Activated CD8-positive, alpha-beta memory T cell treated with anti-CD3 and anti-CD28 coated beads for 4 hours (primary cell): ENCODE measurements at places on chromosomes 2 and 18.

- no peak for DNase-seq
Measured at GRCh38 chr2:54834721-54835120, 111.3 kb downstream of the EML6 start.

DNA sequence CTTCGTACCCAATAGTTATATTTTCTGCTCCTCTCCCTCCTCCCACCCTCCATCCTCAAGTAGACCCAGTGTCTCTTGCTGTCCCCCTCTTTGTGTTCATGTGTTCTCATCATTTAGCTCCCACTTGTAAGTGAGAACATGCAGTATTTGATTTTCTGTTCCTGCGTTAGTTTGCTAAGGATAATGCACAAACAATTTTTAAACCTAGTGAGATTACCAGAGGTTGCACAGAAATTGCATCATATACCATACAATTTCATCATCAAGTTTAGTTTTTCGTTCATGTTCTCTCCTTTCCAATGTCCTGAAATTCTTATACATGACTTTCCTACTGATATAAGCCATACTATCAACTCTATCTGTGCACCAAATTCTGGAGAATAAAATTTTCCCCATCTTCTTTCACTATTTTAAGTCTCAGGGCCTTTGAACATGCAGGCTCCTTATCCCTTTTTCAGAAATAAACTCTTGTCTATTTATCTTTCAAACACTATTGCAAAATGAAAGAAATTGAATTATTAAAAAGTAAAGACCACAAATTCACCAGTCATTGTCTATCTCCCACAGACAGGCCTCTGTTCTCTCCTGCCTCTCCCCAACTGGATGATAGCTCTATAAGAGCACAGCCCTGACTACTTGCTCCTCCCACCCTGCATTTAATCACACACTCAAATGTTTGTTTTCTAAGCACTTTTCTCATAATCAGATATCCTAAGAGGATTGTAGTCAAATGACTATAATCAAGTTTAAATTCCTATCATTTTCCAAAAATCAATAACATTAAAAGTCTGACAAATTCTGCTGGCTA, 27.2 kb upstream of the B4GALT6 start:
- DNase-seq = no peak

- DNase-seq = no peak
Measured at GRCh38 chr2:145815933-145816332, 1296.0 kb upstream of the ZEB2 start.

DNA sequence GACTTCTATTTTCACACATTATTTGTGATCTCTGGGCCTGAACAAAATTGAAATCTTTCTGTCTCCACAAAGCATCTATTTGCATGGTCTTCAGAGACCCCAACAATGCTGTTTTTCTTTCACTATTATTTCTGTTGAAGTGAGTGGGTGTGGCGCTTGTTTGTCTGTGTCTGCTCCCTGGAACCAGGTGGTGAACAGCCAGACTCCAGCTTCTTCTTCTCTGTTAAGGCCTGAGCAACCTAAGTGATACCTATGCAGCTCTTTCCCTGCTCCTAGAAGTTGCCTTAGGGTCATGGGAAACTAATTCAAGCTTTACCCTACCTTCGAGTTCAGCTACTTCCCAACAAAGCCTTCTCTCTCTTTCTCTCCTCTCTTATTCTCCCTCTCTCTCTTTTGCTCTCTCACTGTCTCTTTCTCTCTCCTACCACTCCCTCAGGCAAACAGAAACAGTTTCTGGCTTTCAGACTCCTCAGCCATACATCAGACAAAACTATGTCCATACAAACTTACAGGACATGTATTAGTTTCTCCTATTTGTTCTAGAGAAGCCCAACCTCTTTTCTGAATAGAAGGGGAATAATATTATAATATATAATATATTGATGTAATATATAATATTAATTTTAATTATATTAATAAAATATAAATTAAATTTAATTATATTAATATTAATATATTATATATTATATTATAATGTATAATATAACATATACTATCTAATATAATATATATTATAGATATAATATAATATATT, 552.5 kb downstream of the DSC3 start:
- DNase-seq = no peak
